ENCODE measurements at places on chromosomes 3 and 15.

DNA sequence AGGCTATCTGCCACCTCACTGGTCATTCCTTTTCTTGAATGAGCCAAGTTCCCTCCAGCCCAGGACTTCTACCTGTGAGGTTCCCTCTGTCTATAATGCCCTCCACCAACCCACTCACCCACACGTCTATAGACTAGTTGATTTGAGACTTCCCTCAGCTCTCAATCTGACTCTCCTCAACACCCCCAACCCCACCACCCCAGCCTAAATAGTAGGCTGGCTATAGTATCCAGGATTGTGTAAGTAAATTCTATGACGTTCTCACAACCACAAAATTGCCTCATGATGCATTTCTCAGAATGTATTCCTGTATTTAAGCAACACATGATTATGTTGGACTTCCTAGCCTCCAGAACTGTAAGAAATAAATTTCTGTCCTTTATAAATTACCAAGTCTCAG lies 2.2 kb downstream of the PLSCR1 start:
- no peak for DNase-seq

DNA sequence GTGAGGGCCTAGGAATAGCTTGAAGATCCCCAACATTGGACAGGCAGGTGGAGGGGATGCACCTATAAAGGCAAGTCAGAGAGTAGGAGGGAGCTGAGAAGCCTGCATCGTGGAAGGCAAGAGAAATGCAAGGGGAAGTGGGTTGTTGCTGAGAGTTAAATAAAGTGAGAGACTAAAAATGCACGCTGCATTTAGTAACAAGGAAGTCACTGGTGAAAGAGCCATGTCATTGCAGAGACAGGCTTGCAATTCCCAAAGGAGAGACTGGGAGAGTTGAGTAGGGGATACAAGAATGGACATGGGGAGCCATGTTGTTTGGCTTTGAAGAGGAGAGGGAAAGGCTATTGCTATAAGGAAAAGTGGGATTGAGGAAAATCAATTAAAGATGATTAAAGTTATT lies 77.0 kb upstream of the HEG1 start:
- no peak for DNase-seq

DNA sequence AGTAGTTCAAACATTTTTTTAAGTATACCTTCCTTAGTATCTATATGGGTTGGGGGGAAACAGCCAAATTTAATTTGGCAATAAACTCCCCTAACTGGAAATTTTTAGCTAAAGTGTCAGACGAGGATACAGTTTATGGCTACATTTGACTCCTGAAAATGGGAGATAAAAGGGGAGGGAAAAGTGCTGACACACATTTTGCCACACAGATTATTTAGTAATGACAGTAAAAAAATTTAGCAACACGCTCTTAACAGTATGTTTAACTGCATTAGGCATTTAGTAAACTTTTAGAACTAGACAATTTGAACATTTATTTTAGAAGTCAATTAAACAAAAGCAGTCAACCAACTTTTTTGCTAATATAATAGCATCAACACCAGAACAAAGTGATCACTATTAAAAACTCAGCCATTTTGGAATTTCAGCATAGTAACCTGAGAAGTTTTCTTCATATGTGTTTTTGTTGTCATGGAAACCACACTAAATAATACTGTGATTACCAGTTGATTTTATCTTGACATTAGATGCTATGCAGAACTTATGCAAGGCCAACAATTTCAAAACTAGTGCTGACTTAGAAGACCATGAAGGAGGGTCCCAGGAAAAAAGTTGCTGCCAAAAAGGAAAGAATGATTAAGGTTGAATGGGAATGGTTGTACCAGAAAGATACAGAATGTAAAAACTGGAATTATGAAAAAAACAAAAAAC lies 47.0 kb upstream of the TFG start:
- no peak for DNase-seq

DNA sequence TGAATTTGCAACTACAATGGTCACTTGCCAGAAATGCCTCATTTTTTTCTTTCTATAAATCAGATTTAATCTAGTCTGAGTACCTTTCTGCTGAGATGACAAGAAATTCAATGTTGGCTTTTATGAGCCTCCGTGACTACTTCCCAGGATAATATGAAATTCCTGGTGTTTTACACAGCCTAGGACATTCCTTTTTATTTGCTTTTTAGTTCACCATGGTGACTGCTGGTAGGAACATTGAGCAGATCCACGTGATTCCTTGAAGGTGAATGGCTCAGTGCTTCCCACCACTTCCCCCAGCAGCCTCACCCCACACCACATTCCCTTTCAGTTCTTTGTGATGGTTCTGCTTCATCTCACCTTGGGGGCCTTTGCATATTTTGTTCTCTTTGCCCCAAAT lies 4.3 kb upstream of the NPTN start:
- no peak for DNase-seq

DNA sequence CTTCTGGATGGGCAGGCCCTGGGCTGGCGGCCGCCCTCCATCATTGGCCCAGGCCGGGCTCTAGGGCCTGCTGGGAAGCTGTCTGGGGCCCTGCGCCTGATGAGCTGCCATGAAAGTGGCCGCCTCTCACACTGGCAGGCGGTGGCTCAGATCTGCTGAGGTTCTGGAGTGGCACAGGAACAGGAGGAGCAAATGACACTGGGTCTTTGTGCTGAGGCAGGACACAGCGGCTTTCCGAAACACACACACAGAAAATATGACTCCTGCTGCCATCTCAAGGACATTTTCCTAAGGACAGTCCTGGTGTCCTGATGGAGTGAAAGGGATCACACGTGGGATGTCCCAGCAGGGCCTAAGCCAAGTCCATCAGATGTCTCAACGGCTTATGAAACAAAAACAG lies 103.5 kb downstream of the NUP210 start:
- no peak for DNase-seq

GRCh38 chr3:60169755-60170154 lies 1081.5 kb downstream of the FHIT start:
- no peak for DNase-seq

- no peak for DNase-seq
Observed at GRCh38 chr15:42010434-42010833, 10.4 kb downstream of the PLA2G4E start.

DNA sequence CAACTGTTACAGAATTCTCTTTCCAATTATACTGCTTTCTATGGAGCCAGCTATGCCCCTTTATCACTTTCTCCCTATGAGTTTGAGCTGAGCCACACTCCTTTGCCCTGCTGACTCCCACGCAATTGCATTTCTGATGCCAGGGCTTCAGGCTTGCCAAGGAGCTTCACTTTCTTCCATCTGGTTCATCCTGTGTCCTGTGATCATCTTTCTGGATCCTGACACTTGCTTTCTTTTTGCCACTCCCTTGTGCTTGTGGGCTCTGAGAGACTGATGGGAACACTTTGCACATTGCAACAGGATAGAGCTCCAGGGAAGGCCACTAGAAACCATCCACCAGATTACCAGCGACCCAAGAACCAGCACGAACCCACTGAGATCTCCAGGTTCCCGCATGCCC lies 77.0 kb upstream of the SEC13 start:
- DNase-seq: no peak

DNA sequence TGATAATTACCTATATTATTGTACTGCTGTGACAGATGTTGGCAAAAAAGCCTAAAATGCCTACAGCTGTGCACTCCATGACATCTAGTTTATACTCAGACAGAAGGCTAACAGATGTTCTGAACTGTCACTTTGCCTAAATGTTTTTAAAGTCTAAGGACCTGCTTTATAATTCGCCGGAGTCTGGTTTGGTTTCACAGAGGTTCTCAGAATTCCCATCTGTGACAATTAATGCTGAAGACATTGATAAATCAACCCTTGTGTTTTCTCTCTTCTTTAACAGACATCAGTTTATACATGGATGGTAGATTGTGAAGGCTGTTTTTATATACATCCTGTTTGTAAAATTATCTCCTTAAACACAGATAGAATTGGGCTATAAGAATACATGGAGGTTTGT lies 19.8 kb upstream of the SOX2 start:
- no peak for DNase-seq

DNA sequence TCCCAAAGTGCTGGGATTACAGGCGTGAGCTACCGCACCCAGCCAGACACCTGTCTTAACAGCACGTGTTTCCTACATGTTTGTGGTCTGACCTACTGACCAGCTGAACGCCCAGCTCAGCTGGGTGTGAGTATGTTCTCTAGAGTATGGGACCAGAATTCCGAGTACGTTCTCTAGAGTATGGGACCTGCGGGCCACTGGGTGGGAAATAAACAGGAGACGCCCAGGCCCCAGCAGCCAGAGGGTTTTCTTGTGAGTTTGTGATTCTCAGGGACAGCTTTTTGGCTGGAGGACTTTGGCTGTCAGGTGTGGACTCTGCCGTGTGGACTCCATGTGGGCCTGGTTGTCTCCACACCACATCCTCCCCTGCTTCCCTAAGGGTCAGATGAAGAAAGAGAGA lies 87.3 kb downstream of the CHRD start:
- no peak for DNase-seq

DNA sequence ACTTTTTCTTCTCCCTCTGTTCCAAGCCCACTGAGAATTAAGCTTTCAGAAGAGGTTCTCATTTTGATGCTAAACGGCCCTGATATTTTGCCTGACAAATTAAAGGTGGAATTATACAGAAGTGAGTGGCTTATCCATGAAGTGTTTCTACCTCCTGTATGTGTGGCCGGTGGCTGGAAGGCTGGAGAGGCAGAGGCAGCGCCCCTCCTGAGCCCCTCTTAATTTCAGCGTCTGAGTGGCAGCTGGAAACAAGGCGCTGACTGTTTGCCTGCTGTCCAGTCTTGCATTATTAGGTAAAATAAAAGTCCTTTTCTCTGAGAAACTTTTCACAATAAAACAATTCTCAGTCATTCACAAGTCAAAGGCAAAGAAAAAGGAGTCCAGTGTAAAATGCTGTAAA lies 685.7 kb downstream of the MCTP2 start:
- no peak for DNase-seq

DNA sequence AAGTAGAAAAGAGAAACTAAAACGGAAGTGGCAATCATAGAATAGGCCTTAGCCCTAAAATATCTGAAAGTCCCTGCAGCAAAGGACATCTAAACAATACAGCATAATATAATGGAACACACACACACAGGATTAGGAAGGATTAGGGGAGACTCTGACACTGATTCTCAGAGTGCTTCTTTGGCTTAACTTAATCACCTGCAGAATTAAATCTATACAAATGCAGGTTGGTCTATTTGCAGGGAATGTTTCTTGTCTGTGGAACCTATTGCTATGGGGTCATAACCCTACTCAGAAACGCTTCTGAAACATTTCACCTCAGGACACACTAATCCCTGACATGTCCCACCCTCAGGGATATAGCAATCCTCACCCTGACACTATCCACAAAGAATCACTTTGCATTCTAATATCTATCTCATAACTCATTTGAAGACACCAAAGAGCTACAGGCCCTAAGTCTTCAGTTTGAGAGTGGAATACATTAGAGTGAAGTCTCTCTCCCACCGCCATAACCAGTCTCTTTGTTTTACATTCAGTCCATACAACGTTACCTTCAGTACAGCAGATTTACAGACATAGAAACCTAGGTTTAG lies 1041.2 kb downstream of the TUSC7 start:
- DNase-seq: no peak

GRCh38 chr3:133246119-133246518 lies 153.7 kb upstream of the BFSP2 start:
- no peak for DNase-seq

Measured in activated CD8-positive, alpha-beta memory T cell treated with anti-CD3 and anti-CD28 coated beads for 48 hours (primary cell).